Activated CD4-positive, alpha-beta memory T cell treated with anti-CD3 and anti-CD28 coated beads for 36 hours (primary cell): ENCODE measurements at places on chromosomes 3 and 15. TPM values are rescaled to one million over a fixed set of nuclear protein-coding genes. Genes with fewer than 3 reads are reported as not detected.

Gene SLC2A2
- total RNA-seq: not detected

GRCh38 chr3:169384573-169384972 is 278.9 kb downstream of the MECOM start:
- no peak for DNase-seq

- no peak for DNase-seq
Observed at GRCh38 chr15:76206325-76206976, 104.8 kb downstream of the ETFA start.

- no peak for DNase-seq
Observed at GRCh38 chr3:62361824-62362223, 11.5 kb downstream of the FEZF2 start.

- no peak for DNase-seq
Observed at GRCh38 chr3:143576568-143577270, 271.5 kb downstream of the SLC9A9 start.

DNA sequence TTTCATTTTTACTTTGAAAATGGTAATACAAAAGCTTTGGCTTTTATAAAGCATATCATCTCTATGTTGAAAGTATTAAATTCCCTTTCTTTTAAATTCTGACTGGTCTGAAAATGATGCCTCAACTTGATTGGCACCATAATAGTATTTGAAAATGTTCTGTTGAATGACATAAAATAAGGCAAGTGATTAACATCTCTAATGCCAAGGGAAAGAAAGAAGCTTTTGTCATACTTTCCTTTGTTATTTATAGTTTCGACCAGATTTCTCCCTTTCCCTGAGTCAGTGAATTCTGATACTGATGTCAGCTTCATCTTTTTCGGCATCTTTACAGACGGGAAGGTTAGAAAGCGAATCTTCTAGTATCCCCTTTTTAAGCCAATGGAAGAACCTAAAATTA is 3.4 kb upstream of the AP4E1 start:
- DNase-seq: no peak

- no peak for DNase-seq
Observed at GRCh38 chr3:129031476-129032215, 28.9 kb upstream of the GP9 start.

DNA sequence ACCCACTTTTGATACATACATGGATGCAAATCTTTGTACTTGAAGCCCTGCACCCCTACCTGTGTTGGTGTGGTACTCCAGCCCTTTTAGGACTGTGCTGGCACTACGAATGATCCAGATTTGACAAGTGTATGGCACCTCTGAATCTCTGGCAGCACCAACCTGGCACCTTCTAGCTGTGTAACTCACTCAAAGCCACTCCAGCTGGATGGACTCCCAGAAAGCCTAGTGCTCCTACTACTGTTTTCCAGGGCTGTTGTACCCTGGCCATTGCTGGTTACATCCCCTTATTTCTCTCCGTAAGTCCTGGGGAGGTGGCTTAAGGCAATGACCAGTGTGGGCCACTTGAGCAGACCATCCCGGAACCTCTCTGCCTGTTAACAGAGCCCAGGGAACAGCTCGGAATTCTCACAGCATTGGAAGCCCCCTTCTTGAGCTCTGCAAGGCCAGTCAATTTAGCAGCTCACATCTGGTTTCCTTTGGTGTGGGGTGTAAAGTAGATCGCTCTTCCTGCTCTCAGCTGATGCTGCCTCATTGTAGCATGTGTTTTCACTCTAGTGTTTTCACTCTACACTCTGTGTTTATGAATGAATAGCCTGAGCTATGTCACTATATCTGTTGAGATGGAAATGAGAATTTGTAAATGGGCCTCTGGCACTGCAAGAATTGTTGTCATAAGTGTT is 12.2 kb downstream of the CALML4 start:
- no peak for DNase-seq

DNA sequence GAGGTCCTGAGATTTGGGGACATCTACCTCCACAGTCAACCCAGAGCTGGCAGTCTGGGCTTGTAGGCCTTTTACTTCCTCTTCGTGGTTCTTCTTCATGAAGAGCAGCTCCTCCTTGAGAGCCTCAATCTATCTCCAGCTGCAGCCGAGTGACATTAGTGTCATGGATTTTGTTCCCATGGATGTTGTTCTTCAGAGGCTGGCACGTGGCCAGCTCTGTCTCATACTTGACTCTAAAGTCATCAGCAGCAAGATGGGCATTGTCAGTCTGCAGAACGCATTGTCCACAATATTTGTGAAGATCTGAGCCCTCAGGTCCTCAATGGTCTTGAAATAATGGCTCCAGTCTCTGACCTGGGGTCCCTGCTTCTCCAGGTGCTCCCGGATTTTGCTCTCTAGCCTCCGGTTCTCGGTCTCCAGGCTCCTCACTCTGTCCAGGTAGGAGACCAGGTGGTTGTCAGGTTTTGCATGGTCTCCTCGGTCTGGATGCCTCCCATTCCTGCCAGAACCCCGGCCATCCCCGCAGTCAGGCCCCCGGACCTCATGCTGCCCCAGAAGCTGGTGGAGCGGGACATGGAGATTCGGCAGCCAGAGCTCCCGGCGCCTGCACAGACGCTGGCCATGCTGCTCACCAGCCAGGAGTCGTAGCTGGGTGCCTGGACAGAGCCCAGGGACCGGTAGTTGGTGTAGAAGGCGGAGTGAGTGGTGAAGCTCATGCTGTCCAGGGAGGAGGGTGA is 3.4 kb upstream of the CCNL1 start:
- no peak for DNase-seq

- no peak for DNase-seq
Observed at GRCh38 chr3:71026634-71027578, 556.6 kb downstream of the FOXP1 start.

- no peak for DNase-seq
Observed at GRCh38 chr15:61364871-61365270, 135.8 kb upstream of the RORA start.

Gene CPNE9
- not detected for total RNA-seq

- DNase-seq: no peak
Observed at GRCh38 chr3:159829056-159829455, 159.6 kb upstream of the IL12A start.

- no peak for DNase-seq
Observed at GRCh38 chr3:30659270-30660130, 53.1 kb downstream of the TGFBR2 start.

- no peak for DNase-seq
Observed at GRCh38 chr3:190396001-190396400, 8.0 kb downstream of the CLDN16 start.

DNA sequence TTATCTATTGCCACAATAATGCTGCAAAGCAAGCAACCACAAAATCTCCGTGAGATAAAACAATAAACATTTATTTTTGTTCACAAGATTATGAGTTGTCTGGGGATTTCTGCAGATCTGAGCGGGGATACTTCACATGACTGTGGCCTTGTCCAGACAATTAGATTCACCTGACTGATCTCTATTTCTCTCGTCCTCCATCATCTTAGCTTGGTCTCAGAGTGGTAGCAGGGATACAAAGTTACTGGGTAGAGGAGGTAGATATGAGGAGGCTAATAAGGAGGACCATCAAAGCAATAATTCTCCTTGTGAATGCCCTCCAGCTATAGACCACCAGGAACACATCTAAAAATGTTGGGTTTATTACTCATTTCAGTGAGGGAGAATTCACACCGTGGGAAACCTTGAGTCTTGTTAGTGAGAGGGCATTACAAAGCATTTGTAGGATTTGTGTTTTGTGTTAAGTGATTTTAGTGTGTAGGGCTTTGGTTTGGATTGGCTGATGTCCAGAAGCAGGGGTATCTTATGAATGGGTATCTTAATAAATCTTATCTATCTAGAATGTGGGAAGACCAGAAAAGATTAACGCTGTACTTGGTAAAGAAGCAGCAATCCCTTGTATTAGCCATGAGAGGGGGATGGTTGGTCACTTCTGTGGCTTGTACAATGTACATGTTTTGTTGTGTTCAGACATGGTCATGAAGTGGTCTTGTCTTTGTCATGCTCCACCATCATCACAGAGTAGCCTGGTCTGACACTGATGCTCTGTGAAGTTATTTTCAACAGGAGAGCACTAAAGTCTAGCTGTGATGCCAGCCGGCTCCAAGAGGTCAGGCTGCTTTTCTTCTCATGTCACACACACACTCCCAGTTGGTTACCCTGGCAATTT is 287.6 kb upstream of the STT3B start:
- no peak for DNase-seq

Gene ACAD11
- total RNA-seq: 13.8 TPM

Gene PDIA5
- total RNA-seq: 21.7 TPM

Gene CLSTN2
- total RNA-seq: not detected

Gene DUOXA2
- total RNA-seq: not detected
